Testis (tissue), 5 donors: ENCODE measurements at places on chromosomes 3 and 15.

GRCh38 chr3:134992586-134992985, 197.5 kb downstream of the EPHB1 start:
- DNase-seq: no peak

GRCh38 chr15:84823282-84823878, 6.2 kb downstream of the ALPK3 start:
- no peak for DNase-seq

- DNase-seq: no peak
Measured at GRCh38 chr15:32928876-32929275, 211.1 kb downstream of the GREM1 start.

- DNase-seq: no peak
Measured at GRCh38 chr3:71117572-71118247, 465.8 kb downstream of the FOXP1 start.

DNA sequence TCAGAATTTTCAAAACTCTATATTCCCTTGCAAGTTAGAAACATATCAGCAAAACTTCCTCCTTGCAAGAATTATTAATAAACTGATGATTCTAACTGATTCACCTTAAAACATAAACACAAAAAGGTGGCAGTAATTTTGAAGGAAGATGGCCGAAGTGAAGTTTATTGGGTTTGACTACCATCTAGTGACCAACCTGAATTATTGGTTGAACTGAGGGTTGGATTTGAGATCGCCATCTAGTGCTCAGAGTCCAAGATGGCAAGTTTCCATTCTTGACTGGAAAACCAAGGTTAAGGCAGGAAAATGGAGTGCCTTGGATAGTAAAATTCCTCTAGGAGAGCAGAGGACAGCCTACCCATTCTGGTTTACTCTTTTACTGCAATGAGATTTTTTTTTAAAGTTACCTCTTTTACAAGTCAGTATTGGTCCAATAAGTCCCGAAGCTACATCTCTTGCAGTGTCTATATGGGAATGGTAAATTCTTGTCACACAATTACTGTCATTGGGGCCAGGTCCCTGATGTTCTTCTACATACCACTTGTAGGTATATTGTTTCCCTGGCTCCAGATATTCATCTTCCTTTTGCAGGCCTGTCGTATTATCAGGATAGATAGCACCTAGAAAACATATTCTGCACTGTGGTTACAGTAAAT, 51.6 kb upstream of the CP start:
- DNase-seq: peak; percentile 68

- no peak for DNase-seq
Measured at GRCh38 chr3:5301651-5302297, 114.3 kb downstream of the EDEM1 start.

- DNase-seq: no peak
Measured at GRCh38 chr3:53630547-53630946, 136.1 kb downstream of the CACNA1D start.

- no peak for DNase-seq
Measured at GRCh38 chr3:108486338-108486737, 24.1 kb downstream of the MYH15 start.

DNA sequence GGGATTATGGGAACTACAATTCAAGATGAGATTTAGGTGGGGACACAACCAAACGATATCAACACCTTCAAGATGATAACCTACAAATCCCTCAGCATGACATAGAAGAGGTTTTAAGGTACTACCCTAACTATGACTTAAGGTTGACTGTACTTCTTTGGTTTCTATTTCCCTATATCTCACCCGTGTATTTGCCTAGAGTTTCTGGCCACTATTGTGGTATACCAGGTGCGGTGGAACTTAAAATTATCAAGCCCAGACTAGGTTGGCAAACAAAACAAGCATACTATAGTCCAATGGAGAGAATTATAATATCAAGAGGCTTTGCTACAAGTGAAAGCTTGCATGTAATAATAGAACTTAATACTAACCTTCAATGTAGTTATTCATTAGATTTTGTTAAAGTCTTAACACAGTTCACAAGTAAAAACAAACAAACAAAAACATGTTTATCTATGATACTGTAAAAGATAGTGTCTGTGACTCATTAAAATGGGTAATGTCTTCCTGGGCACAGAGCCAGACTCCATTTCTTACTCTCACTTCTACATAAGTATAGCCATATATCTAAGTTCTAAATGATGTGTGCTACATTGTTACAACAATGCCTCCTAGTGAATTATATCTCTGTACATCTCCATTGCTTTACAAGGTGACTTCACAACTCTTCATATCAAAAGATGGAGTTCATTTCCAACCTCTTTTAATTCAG, 479.1 kb downstream of the ZBBX start:
- DNase-seq: no peak

DNA sequence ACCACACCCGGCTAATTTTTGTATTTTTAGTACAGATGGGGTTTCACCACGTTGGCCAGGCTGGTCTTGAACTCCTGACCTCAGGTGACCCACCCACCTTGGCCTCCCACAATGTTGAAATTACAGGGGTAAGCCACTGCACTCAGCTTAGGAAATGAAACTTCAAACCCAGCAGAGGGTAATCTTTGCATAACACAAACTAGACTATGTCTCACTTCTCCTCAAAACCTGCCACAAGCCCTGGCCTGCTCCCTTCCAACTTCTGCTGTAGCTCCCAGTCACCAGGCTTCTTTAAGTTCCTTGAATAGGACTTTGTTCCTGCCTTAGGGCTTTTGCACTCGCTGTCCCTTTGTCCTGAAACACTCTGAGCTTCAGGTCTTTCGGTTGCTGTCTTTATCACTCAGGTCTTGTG, 39.2 kb upstream of the SEMA4B start:
- no peak for DNase-seq

DNA sequence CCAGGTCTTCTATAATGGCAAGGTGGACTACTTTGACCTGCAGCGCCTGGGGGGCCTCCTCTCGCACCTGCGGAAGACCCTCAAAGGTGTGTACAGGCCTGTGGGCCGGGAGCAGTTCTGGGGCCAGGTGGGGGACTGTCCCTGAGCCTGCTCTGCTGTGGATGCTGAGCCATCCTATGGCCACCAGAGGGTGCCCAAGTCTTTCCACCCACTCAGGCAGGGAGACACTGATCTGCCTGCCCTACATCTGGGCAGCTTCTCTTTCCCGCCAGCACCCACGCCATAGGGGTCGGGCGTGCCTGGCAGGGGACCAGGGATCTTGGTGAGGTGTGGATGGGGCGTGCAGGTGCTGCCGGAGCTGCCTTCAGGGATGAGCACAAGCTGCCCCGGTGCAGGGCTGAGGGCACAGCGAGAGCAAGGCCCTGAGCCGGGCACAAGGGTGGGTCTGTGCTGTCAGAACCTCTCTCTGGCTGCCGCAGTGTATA, 14.1 kb downstream of the RNF123 start:
- peak; percentile 73 for DNase-seq

DNA sequence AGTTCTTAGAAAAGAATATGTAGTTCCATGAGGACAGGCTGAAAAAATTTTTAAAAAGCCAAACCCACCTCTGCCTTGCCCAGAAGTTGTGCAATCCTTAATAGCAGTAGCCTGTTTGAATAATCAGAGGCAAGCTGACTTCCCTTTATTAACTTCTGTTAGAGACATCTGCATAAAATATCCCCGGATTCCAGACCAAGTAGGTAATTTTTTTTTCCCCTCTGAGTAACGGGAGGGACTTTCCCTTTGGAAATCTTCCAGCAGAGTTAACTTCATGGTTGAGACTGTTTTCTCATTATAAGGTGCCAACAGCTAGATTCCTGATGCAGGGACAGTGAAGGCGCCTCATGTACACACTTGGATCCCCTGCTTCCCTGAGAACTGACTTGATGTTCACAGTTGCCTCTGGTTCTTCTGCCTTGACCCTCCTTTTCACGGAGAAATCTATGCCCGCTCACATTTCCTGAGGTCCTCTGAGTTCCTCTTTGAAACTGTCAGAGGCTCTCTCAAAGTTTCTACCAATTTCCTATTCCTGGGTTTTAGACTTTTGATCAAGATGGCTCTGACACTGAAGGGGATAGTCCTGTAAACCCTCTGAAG, 227.6 kb upstream of the BHLHE40 start:
- DNase-seq: no peak

GRCh38 chr15:90449206-90449735, 61.2 kb downstream of the IQGAP1 start:
- DNase-seq: no peak

- DNase-seq: peak; percentile 79
Measured at GRCh38 chr3:149494022-149494758, 19.7 kb downstream of the TM4SF4 start.

GRCh38 chr15:70947351-70948335, 55.0 kb downstream of the LRRC49 start:
- no peak for DNase-seq

DNA sequence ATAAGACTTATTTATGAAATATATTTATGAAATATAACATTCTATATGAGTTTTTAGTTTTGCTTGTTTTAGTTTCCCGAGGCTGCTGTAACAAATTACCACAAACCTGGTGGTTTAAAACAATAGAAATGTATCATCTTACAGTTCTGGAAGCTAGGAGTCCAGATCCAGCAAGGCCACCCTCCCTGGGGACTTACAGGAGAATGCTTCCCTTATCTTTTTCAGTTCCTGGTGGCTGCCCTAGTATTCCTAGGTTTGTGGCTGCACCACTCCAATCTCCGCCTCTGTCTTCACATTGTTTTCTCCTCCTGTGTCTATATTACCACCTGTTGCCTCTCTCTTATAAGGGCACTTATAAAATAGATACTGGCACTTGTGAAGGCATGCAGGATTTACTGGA, 877.8 kb downstream of the TUSC7 start:
- DNase-seq: no peak
